EH (cell line): ENCODE measurements at places on chromosomes 3 and 15.

DNA sequence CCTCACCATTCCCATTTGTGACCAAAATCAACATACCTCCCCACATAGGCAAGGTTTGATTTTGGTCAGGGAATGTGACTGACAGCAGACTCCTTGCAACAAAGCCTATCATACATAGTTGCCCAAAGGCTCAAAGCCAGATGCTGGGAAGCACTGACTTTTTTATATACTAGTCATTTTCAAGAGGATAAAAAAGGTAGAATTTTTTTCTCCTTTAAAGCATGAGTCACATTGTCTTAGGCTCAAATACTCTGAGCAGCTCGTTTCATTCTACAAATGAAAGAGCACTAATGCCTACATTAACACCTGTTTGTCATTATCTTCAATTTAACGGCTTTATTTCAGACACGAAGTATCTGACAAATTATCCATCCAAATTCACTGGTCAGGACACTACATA is 36.2 kb downstream of the ICE2 start:
- peak; percentile 55 for DNase-seq

DNA sequence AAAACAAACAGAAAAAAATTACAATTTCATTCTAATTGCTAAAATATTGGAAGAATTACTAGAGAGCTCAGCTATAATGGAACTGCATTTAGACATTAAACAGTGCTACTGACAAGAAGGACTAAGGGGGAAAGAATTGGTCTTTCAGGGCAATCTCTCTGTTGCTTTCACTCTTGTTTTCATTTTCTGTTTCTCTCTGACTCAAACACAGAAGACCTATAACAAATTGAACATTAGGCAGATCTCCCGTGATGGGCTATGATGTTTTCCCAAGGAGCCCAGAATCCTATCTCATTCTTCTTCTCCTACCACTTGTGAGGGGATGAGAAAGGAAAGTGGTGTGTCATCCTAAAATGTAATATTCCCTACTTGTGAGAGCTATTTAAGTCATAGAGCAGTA is 358.0 kb upstream of the TGFBR2 start:
- DNase-seq = no peak

DNA sequence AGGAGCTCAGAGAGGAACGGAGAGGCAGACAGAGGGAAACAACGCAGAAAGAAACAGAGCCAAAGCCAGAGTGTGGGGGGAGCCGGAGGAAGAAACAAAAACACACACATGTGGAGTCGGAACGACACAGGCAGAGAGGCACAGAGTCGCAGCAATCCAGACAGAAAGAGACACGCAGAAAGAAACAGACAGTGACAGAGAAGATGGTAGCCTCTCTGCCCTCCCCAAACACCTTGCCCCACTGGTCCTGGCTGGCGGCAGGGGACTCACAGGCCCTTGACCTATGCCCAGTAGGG is 1.7 kb downstream of the NCKIPSD start:
- peak; percentile 16 for DNase-seq

DNA sequence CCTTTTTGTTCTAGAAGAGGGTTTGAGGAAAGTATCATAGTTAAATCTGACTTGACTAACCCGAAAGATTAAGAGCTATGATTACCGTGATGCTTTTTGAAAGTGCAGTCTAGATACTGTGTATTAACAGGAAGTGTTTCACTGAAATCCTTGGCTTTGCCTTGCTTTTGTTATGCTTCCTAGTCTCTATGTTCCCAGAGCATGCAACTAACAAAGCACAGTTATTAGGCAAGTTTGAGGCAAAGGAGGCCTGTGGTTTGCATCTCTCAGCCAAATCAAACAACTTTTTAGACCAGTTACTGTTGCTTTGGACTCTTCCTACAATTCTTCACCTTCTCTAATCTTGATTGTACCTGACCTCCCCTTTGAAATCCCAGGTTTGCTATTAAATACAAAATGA is 3.9 kb downstream of the LXN start:
- peak; percentile 46 for DNase-seq

GRCh38 chr3:88141458-88142083 is 8.2 kb upstream of the C3orf38 start:
- DNase-seq = peak; percentile 92

GRCh38 chr15:27871902-27872260 is 227.2 kb downstream of the OCA2 start:
- no peak for DNase-seq

- no peak for DNase-seq
These were observed 9.6 kb downstream of the VGLL4 start for GRCh38 chr3:11634081-11634635.
